OCI-LY7 (cell line): ENCODE measurements at places on chromosomes 1 and 21. TPM values are rescaled to one million over a fixed set of nuclear protein-coding genes. Genes with fewer than 3 reads are reported as not detected.

Gene MATN1
- total RNA-seq: 0.42 TPM in 1 of 2 replicates, not detected in the other

Gene FOXD2
- 0.49 and 0.52 TPM in 2 replicates for total RNA-seq

Gene SPRR5
- total RNA-seq: not detected in 2 replicates

Gene LENEP
- total RNA-seq: 0.78 and 1.5 TPM in 2 replicates

Gene KIAA0040
- total RNA-seq: 50.2 and 61.1 TPM in 2 replicates

Gene IL6R
- total RNA-seq: not detected in 2 replicates

Gene CCDC24
- total RNA-seq: 4.6 and 9.2 TPM in 2 replicates

DNA sequence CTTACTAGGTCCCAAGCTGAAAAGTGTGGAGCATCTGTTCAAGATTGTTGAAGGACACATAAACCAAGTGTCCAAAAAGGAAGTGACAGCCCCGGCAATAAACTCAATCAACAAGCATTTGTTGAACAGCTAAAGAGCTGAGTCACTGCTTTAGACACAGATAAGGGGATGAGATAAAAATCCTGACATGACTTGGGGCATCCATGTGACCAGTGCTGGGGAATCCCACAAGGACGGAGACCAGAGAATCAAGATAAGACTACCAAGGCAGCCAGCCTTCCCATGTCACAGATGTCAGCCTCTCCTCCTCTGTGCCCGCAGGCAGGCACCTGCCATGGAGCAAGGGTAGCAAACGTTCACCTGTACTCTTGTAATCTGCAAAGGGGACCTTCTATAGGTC, 118.6 kb upstream of the KAZN start:
- no peak for DNase-seq

- no peak for DNase-seq
Observed at GRCh38 chr1:244102468-244102867, 51.4 kb downstream of the ZBTB18 start.

DNA sequence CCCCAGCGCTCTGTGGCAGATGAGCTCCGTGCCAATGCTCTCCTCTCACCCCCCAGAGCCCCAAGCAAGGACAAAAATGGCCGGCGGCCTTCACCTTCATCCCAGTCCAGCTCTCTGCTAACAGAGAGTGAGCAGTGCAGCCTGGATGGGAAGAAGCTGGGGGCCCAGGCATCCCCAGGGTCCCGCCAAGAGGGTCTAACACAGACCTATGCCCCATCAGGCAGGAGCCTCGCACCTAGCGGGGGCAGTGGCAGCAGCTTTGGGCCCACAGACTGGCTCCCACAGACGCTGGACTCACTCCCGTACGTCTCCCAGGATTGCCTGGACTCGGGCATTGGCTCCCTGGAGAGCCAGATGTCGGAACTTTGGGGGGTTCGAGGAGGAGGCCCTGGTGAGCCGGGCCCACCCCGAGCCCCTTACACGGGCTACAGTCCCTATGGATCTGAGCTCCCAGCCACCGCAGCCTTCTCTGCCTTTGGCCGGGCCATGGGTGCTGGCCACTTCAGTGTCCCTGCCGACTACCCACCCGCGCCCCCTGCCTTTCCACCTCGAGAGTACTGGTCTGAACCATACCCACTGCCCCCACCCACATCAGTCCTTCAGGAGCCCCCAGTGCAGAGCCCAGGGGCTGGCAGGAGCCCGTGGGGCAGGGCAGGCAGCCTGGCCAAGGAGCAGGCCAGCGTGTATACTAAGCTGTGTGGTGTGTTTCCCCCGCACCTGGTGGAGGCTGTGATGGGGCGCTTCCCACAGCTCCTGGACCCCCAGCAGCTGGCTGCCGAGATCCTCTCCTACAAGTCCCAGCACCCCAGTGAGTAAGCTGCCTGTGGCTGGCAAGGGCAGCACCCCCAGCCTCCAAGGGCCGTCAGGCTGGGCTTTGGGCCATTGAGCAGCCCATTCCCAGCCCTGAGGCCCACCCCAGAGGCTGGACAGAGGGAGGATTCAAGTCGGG, 8.7 kb downstream of the ZC3H12A start:
- DNase-seq: no peak

GRCh38 chr1:231121533-231121932, 40.3 kb upstream of the TRIM67 start:
- DNase-seq: no peak

- no peak for DNase-seq
Observed at GRCh38 chr1:13990939-13991338, 291.0 kb downstream of the PRDM2 start.

GRCh38 chr1:204736836-204737235, 51.3 kb upstream of the LRRN2 start:
- no peak for DNase-seq

DNA sequence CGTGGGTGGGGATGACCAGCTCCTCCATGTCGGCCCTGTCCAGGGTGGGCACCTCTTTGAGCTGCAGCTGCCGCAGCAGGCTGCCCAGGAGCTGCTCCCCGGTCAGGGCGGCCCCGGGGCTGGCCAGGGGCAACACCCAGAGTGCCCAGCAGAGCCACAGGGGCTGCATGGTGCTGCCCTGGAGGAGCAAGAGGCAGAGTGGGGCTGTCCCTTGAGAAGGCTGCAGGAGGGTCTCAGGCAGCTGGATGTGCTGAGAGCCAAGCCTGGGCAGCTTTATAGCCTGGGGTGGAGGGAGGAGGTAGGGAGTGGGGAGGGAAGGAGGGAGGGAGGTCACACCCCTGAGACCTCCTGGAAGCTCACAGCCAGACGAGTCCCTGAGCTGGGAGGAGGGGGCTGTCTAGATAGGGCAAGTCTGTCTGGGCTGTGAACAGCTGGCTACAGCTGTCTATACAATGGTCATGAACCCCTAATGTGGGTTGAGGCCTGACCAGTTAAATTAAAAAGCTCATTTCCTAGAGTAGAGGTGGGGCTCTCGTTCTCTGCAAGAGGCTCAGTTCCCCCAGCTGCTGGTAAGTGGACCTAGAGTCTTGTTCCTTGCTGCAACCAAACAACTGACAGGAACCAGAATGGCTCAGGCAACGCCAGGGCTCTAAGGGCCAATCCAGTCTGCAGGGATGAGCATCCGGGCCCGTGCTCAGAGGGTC, at the start of gene LEFTY1:
TSS of gene LEFTY1 (minus strand) at position 249 of the 704 bp plus-strand sequence. CDS start at position 169, 80 bp downstream.
- DNase-seq: no peak

GRCh38 chr1:205073511-205073910, 10.7 kb downstream of the TMEM81 start:
- DNase-seq: no peak

GRCh38 chr1:167533851-167534300, 15.5 kb upstream of the CD247 start:
- DNase-seq: peak; percentile 73

GRCh38 chr21:44767834-44768831, 33.5 kb downstream of the UBE2G2 start:
- no peak for DNase-seq

GRCh38 chr21:37204580-37204979, 62.6 kb downstream of the VPS26C start:
- no peak for DNase-seq

DNA sequence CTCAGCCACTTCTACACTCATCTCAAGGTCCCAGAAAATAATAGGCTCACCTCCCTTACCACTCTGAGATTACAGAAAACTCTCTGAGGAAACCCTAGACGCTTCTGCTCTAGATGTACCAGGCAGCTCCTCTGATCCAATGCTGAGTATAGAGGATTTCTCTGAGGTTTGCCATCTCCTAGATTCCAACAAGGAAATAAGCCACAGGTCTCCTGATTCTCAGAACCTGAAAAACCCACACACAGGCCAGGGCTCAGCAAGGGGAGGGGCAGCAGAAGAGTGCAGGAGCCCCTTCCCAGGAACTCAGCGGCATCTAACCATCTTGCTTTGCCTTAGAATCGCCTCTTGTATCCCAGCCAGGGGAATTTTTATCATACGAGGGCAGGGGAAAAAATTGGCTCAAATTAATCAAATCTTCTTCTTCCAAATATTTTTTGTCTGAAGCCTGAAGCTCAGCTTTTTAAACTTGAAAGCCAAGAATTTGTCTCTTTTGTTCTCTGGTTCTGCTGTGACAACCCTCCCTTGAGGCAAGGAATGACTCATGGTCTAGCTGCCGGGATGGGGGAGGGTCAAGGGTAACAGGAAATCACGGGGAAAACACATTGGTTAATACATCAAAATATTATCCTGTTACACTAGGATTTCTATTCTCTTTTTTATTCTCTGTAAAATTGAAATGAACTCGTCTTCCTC, 30.8 kb downstream of the GORAB start:
- no peak for DNase-seq
